ENCODE measurements at places on chromosomes 1 and 21.

DNA sequence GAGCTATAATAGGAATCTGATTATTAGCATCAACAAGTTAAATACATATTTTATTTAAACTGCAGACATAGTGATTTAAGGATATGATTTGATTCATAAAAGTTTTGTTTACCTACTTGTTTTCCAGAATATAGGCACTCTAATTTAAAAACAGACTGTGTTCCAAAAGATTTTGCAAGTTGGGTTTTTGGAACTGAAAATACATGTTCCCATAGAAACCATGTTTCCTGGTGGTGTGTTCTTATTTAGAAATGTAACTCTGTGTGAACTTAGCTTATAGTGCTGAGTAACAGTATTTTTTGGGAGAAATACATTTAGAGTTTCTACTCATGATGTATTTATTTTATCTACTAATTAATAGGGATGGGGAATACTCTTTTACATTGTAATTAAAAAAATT lies 21.8 kb downstream of the USP25 start:
- no peak for DNase-seq
- H3K27me3 ChIP-seq, result no peaks in the 10 kb centered on the region
- H3K4me1 ChIP-seq, result peaks cover 39% of the 10 kb centered on the region
- no peak overlapping the region for H3K27ac ChIP-seq
- no peak overlapping the region for H3K4me3 ChIP-seq

GRCh38 chr21:44694776-44695175 lies 2.2 kb upstream of the KRTAP10-12 start:
- peaks cover 11% of the 10 kb centered on the region for H3K4me1 ChIP-seq
- peaks cover 2% of the 10 kb centered on the region for H3K36me3 ChIP-seq
- H3K27me3 ChIP-seq, result peaks cover 60% of the 10 kb centered on the region
- H3K27ac ChIP-seq, result no peak overlapping the region
- no peak overlapping the region for H3K4me3 ChIP-seq
- DNase-seq, result peak; percentile 19

DNA sequence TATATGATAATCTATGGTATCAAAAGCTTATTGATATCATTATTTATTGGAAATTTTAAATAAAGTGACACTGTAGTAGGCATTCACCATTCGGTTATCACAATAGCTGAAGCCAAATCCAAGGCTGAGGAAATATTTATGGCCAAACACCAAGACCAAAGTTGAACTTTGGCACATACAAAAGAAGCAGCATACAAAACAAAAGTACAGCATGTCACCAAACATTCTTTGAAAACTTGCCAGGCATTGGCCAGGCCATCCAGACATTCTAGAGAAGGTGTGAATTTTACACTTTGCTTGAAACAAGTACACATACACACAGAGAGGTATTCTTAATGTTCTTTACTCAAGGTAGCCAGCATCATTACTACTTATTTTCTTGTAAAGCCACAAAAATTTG lies 544.4 kb upstream of the CXADR start:
- no peak overlapping the region for H3K4me3 ChIP-seq
- H3K27me3 ChIP-seq, result no peaks in the 10 kb centered on the region
- no peak for DNase-seq
- peaks cover 12% of the 10 kb centered on the region for H3K36me3 ChIP-seq

DNA sequence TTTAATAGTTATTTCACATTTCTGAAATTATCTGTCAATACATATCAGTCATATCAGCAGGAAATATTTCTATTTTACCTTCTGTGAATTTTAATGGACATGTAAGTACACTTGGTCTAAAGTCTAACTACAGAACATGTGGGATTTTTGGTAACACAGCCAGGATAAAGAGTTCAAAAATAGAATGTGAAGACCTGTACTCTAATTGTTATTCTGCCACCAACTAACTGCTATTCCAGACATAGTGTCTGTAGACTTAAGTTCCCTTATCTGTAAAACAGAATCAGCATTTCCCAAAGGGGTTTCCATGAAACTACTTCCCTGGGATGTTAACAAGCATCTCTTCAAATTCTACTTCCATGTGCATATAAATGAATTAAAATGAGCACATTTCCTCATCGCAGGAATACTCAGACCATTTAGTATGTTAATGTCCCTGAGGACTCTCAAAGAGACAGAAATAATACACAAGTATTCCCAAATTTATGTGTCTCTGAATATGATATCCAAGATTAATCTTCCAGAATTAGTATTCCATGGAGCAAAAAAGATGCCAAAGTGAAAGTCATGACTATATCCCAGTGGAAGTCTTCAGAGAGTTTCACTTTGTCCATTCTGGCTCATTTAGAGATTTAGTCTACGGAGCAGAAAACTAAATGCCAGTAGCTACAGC lies 325.6 kb downstream of the NEGR1 start:
- H3K4me3 ChIP-seq, result no peak overlapping the region
- no peak for DNase-seq
- H3K27ac ChIP-seq, result no peak overlapping the region
- peaks cover 4% of the 10 kb centered on the region for H3K4me1 ChIP-seq
- no peaks in the 10 kb centered on the region for H3K27me3 ChIP-seq

DNA sequence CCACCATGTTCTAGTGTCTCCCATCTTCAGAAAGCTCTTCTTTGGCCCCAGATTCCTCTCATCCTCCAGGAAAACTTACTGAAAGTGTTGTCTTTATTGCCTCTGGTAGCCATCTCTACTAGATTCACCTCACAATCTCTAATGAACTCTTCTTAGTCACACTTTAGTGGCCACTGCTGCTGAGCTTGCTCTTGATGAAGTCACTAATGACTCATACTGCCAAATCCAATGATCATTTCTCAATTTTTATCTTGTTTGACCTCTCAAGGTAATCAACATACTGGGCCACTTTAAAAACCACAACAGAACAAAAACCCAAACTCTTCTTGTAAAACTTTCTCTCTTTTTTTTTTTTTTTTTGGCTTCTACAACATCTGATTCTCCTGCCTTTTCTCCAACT lies 196.4 kb downstream of the LHX8 start:
- no peaks in the 10 kb centered on the region for H3K4me1 ChIP-seq
- peaks cover 2% of the 10 kb centered on the region for H3K27me3 ChIP-seq
- H3K27ac ChIP-seq, result no peak overlapping the region
- H3K4me3 ChIP-seq, result no peak overlapping the region
- no peak for DNase-seq

- H3K36me3 ChIP-seq, result no peaks in the 10 kb centered on the region
- peaks cover 25% of the 10 kb centered on the region for H3K4me1 ChIP-seq
- no peak overlapping the region for H3K4me3 ChIP-seq
- peak; percentile 35 for DNase-seq
- H3K27ac ChIP-seq, result peak overlapping the region; percentile 75
- no peaks in the 10 kb centered on the region for H3K27me3 ChIP-seq
Observed at GRCh38 chr21:45768011-45768739, 124.7 kb downstream of the PCBP3 start.

- no peak overlapping the region for H3K4me3 ChIP-seq
- peaks cover 13% of the 10 kb centered on the region for H3K4me1 ChIP-seq
- no peak overlapping the region for H3K27ac ChIP-seq
- no peaks in the 10 kb centered on the region for H3K27me3 ChIP-seq
- DNase-seq, result no peak
- no peaks in the 10 kb centered on the region for H3K36me3 ChIP-seq
Observed at GRCh38 chr1:194042736-194043135, 856.3 kb upstream of the B3GALT2 start.

DNA sequence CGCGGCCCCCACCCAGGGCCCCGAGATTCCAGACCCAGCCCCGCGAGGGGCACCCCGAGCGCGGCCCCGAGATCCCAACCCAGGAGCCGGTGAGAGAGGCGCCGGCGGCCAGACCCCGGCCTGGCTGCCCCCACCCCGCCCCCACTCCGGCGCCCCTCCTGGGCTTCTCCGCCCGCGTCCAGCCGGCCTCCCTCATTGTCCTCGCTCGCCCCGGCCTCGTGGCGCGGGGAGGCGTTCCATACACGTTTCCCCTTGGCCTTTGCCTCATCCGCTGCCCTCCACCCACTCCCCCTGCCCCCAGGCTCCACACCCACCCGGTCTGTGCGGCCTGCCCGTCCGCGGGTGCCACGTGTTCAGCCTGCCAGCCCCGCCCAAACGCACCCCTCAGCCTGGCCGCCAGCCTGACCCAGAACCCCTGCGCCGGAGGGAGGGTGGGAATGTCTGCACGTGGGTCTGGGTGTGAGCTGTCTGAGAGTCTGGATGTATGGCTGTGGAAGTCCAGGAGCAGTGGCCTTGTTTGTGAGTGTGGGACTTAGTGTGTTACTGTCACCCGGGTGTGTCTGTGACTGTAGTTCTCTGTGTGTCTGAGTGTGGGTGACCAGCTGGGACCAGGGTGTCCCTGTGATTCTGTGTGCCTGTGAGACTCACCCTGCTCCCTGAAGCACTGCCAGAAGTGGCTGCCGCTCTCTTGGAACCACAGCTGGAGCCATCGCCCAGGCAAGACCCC lies 681 bp downstream of the B4GALT2 start:
- no peaks in the 10 kb centered on the region for H3K27me3 ChIP-seq
- peaks cover 44% of the 10 kb centered on the region for H3K4me1 ChIP-seq
- H3K27ac ChIP-seq, result peak overlapping the region; percentile 82
- H3K36me3 ChIP-seq, result peaks cover 21% of the 10 kb centered on the region

- peaks cover 18% of the 10 kb centered on the region for H3K4me1 ChIP-seq
- H3K36me3 ChIP-seq, result no peaks in the 10 kb centered on the region
- H3K27ac ChIP-seq, result no peak overlapping the region
- DNase-seq, result peak; percentile 53
- H3K27me3 ChIP-seq, result peaks cover 39% of the 10 kb centered on the region
Observed at GRCh38 chr1:112714313-112715263, 544 bp downstream of the PPM1J start.

- H3K36me3 ChIP-seq, result no peaks in the 10 kb centered on the region
- H3K27me3 ChIP-seq, result peaks cover 25% of the 10 kb centered on the region
- H3K4me1 ChIP-seq, result no peaks in the 10 kb centered on the region
- no peak for DNase-seq
Observed at GRCh38 chr1:28807046-28807445, 4.9 kb upstream of the OPRD1 start.

GRCh38 chr1:159084152-159084551 lies 7.6 kb upstream of the AIM2 start:
- no peaks in the 10 kb centered on the region for H3K4me1 ChIP-seq
- no peaks in the 10 kb centered on the region for H3K27me3 ChIP-seq
- no peak for DNase-seq
- no peaks in the 10 kb centered on the region for H3K36me3 ChIP-seq
- no peak overlapping the region for H3K27ac ChIP-seq
